GM23248 (cell line): ENCODE measurements at places on chromosomes 2 and 18. TPM values are rescaled to one million over a fixed set of nuclear protein-coding genes. Genes with fewer than 3 reads are reported as not detected.

PIK3C3 gene
- 40.2 and 45.0 TPM in 2 replicates for polyA plus RNA-seq

SLC11A1 gene
- 0.13 and 0.16 TPM in 2 replicates for polyA plus RNA-seq

REG3G gene
- not detected in 2 replicates for polyA plus RNA-seq

ADCYAP1 gene
- not detected in 2 replicates for polyA plus RNA-seq

SKA1 gene
- 6.6 and 9.4 TPM in 2 replicates for polyA plus RNA-seq

CD28 gene
- 0.10 and 0.11 TPM in 2 replicates for polyA plus RNA-seq

ESCO1 gene
- 5.6 and 5.7 TPM in 2 replicates for polyA plus RNA-seq

IGFBP5 gene
- 37.9 and 39.8 TPM in 2 replicates for polyA plus RNA-seq

VWC2L gene
- polyA plus RNA-seq: not detected in 2 replicates

ZNF396 gene
- 0.54 and 0.85 TPM in 2 replicates for polyA plus RNA-seq

GRHL1 gene
- 0.45 and 0.61 TPM in 2 replicates for polyA plus RNA-seq

LONRF2 gene
- polyA plus RNA-seq: not detected in 2 replicates

EPHA4 gene
- 18.9 and 24.4 TPM in 2 replicates for polyA plus RNA-seq

TNS1 gene
- polyA plus RNA-seq: 78.6 and 81.6 TPM in 2 replicates

SLC9A2 gene
- polyA plus RNA-seq: not detected in 2 replicates

DNA sequence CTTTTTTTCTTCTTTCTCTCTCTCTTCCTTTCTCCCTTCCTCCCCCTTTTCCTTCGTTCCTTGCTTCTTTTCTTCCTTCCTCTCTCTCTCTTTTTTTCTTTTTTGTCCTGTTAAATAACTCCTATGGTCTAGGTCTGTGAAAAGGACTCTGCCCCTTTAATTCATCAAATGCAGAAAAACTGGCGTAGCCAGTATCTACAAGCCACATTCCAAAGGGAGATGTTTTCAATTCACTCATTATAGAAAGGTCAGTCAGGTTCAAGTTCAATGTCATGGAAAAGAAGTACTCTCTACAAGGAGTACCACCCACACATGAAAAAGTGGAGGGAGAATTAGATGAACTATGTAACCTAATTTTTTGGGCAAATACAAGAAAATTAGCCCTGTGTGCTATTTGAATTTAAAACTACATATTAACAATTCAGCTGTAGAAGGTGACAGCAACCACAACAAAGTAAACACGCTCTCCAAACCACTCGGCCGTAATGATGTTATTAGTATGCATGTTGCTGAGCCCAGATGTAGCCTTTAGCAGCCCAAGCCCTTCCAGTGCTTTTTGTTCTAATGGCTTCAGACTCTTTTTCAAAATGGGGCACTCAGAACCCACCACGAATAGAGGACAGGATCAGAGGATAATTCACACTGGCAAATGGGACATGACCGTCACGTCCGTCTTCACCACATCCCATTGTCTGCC is 735.4 kb upstream of the FANCL start:
- no peak for DNase-seq

DNA sequence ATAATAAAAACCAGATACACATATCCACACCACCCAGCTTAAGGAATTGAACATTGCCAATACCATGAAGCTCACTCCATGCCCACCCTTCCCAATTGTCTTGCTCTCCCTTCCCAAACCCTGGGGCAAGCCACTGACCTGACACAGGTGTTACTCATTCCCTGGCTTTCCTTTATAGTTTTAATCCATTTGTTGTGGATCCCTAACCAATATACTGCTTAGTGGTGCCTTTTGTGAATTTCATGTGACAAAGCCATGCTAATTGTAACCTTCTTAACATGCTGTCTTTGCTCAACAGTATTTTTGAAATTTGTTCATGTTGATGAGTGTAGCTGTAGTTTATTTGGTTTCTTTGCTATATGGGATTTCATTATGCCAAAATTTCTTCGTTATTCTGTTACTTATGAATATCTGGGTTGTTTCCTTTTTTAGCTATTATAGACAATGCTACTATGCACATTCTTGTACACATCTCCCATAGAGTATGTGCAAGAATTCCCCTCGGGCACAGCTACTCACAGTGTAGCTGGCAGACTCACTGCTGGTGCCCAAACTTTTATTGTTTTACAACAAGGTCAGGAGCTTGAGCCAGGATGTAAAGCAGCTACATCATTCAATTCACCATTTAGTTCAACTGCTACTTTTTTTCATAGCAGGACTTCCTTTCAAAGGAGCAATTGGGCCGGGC is 90.8 kb upstream of the ATL2 start:
- no peak for DNase-seq

- no peak for DNase-seq
Observed at GRCh38 chr2:202307690-202308089, 42.1 kb downstream of the NOP58 start.

GRCh38 chr2:150732064-150732463 is 244.6 kb upstream of the RND3 start:
- peak; percentile 86 for DNase-seq

GRCh38 chr2:48890454-48891131 is 135.1 kb upstream of the LHCGR start:
- no peak for DNase-seq

DNA sequence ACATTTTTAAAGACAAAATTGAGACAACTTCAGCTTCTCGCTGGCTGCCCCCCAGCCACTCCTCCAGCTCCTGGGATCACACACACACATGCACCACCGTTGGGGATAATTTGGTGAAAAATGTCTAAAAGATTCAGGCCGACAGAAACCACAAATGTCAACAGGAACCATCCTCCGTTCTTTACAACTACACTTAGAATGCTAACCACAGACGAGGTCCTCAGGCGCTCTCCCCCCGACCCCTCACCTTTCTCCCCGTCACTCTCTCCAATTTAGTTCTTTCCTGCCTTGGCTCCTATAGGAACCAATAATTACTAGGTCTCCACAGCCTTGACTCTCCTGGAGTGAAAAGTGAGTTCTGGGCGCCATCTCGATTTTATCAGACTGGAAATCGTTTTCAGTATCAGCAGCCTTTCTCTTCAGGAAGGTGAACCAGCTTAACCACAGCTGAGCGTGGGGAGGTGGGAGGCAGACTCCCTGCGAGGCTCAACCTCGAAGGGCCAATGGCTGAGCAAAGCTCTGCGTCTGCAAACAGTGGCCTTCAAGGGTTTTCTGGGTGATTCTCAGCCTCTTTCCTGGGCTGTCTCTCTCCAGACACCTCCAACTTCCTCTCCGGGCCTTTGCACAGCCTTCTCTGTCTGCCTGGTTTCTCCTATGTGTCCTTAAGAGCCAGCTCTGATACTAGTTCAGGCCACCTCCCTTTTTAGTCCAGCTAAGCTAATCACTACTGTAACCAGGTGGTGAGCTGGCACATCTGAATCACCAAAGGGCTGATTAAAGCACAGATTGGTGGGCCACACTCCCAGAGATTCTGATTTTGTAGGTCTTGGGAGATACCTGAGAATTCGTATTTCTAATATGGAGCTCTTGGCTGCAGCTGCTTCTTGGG is 115.7 kb upstream of the COPS8 start:
- DNase-seq: peak; percentile 18

DNA sequence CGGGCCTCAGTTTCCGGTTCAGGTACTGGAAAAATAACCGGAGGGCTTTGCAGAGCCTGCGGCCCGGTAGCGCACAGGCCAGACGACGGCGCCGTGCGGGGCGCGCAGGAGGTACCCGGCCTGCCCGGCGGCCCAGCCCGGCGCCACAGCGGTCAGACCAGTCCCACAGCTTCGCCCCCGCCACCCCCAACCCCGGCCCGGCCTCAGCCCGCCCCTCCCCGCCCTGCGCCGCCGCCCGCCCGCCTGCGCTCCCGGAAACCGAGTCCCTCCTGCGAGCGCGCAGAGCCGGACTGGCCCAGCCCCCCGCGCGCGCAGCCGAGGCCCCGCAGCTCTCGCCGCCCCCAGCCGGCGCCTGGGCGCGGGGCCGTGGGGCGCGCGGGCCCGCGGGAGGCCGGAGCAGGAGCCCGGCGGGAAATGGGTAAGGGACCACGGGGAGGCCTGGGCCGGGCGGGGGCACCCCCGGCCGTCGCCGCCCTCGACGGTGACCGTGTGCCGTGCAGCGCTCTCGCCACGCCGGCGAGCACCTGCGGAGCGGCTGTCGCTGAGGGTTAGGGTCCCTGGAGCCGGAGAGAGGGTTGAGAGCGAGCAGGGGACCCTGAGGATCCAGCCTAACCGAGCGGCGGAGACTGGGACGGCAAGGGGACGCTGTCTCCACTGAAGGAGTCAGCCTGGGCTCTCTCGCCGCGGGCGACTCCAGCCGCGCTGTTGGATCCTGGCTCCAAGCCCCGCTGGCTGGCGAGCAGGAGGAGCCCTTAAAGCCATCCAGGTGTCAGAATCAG is 16.5 kb upstream of the PSD4 start:
- DNase-seq: peak; percentile 58

DNA sequence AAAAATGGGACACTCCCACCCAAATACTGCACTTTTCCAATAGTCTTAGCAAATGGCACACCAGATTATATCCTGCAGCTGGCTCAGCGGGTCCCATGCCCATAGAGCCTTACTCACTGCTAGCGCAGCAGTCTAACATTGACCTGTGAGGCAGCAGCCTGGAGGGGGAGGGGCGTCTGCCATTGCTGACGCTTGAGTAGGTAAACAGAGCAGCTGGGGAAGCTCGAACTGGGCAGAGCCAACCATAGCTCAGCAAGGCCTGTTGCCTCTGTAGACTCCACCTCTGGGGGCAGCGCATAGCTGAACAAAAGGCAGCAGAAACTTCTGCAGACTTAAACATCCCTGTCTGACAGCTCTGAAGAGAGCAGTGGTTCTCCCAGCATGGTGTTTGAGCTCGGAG is 110.4 kb downstream of the CTIF start:
- no peak for DNase-seq

GRCh38 chr2:20227894-20228505 is 3.1 kb upstream of the SDC1 start:
- no peak for DNase-seq

DNA sequence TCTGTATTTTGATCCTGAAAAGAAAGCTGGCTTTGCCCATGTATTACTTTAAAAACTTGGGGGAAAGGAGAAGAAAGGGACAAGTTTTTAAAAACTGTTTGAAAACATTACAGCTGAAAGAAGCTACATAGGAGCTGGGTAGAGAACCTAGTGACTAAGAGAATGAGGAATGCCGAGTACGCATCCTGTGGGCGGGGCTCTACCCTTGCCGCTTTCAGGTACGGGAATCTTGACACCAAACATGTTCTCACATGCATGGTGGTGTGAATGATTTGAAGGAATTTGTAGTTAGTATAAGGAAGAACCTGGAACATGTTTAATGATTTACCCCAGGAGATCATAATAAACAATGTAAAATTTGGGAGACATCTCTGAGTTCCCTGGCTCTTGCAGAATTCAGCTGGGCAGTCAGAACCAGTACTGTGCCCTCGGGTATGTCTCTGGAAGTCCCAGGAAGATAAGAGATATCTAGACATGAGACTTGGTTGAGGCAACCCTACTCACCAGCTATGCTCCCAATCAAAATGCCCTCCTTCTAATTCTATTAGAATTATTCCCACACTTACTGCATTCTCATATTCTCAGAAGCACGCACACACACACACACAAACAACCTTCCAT is 16.5 kb upstream of the TGFA start:
- peak; percentile 62 for DNase-seq

- DNase-seq: no peak
Observed at GRCh38 chr18:71887509-71887908, 656.6 kb downstream of the CBLN2 start.

DNA sequence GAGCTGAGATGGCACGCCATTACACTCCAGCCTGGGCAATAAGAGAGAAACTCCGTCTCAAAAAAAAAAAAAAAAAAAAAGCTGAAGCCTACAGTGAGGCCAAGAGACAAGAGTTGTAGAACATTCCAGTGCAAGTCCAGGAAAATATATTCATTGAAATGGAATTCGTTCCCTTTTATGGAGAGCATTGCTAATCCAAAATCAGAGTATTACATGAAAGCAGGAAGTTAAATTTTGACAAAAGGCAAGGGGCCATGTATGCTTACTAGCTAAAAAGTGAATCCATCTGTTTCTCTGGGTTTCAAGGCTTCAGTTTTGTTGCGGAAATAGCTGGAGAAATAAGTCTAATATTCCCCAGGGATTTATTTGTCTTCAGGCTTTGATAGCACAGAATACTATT is 471.7 kb downstream of the THSD7B start:
- DNase-seq: peak; percentile 74

DNA sequence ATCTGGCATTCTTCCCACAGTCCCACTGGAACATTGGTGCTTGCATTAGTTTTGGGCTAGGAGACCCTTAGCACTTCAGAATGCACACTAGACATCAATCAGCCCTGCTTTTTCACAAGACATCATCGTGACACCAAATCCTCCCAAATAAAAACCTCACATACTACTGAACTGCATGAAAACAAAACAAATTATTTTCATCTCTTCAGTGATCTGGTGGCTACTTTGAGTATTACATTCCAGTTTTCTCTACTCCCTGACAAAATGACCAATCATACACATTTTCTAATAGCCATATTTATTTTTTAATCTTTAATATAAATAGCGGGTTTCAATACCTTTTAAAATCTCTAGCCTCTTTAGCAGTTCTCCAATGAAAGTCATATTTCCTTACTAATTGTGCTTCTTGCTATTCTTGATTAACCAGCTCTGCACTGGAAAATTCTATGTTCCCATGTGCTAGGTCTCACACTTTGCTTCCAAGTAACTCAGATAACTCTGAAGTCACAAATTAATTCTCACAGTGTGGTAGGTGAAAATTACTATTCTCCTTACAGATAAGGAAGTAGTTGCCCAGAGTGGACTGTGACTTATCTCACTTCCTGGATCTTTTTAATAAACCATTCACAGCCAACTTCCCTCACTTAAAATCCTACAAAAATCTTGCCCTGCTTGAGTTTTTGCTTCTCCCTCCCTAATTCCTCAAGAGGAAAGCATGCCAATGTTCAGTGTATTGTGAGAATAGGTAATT is 82.5 kb upstream of the EPB41L3 start:
- no peak for DNase-seq

DNA sequence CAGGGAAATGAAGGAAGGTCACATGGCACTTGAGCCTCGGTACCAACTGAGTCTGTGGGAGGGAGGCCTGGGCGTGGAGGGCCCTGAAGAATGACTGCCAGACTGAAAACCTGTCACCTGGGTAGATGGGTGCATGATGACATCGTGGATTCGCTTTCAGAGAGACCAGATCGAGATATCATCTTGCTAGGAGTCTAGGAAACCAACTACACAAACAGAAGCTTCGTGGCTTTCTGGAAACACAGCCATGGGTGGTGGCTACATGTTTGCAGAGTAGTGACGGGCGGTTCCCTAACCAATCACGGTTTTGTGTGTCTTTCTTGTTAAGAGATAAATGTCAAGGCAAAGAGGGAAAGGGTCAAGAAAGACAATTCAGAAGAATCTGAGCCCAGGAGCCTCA is 155.0 kb downstream of the EIPR1 start:
- DNase-seq: no peak

- no peak for DNase-seq
Observed at GRCh38 chr18:70907673-70908072, 618.8 kb downstream of the SOCS6 start.

GRCh38 chr2:237923481-237924163 is 43.2 kb upstream of the UBE2F start:
- DNase-seq: peak; percentile 83

GRCh38 chr2:235672720-235673119 is 178.9 kb downstream of the AGAP1 start:
- DNase-seq: no peak
